ENCODE measurements at places on chromosomes 1 and 21.

DNA sequence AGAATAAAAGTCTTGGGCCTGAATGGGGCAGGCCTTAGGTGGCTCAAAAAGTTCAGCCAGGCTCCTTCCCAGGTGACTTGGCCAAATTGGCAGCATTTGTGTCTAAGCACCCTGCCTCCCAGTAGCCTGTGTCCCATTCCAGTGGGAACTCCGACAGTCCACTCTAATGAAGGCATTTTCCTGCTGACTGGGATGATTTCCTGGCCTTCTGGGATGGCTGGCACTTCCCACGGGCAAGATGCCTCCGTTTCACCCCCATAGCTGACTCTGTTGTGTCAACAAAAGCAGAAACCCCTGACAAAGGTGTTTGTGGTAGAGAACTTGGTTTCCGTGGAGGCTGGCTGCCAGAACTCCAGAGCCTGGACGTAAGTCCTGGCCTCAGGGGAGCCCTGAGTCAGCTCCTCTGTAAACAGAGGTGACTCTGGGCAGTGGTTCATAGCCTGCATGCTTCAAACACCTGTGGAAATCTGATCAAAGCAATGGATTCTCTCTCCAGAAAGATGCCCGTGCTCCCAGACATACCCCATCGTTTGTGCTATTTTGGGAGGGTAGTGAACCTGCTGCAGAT is 36.6 kb downstream of the WNT3A start:
- DNase-seq = no peak

DNA sequence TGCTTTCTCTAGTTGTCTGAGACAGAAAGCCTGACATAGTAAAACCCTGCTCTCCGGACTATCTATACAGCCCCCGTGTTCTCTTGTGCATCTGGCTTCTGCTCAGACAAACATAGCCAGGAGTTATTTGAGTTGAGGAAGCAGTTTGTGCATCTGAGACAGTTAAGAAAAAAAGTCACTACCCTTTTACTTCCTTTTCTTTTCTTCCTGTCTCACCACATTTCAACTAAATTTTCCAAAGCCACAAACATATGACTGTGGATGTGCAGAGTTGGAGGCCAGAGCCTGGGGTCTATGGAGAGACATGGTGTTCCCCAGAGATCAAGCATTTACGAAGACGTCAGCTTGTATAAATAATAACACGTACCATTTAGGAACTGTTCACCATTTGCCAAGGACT is 158.5 kb upstream of the FGGY start:
- peak; percentile 13 for DNase-seq

DNA sequence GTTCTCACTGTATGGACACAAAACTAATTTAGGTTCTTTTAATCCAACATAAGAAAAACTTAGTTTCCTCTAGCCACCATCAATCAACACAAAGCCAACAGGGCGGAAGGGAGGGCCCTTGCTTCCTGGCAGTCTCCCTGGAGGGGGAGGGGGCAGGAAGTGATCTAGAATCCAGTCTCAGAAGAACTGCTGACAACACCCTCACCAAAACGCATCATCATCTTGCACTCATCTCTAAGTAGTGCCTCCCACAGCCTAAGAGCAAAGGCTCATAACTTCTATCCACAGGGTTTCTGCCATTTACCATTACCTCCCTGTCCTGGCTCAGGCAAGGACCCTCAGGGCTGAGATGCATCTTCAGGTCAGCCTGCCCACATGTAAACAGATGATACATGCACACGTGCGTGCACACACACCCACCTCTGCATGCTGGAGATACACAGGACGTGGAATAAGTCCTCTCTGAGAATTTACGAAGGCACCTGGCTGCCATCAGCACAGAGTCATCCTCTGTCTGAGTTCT is 20.5 kb downstream of the HIVEP3 start:
- DNase-seq = peak; percentile 53

DNA sequence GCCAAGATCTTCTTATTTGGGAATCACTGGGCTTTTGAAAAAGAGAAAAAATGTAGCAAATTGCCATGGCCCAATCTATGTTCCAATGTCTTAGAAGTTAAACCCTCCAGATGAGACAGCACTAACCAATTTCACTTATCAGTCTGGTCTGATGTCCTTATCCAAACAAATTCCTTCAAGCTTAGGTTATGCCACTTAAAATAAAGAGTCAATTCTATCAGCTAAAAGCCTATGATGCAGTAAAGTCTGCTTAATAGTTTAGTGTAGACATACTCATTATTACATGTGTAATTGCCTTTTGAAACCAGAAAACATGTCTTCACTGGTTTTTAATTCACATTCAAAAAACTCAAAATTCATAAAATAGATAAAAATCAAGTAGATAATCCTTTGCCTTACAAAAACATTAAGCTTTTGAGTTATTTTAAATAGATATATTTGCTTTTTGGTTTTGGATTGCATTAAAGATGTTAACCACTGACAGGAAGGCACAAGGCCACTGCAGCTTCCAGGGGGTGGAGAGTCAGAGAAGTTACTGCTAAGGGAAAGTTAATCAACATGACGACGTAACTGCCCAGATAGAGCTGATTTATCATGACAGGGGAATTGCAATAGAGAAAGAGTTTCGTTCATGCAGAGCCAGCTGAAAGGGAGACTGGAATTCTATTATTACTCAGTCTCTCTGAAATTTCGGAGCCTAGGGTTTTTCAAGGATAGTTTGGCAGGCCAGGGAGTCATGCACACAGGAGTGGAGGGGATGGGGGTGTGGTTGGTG is 106.1 kb downstream of the MAP3K21 start:
- DNase-seq = no peak

GRCh38 chr1:12031039-12031980 is 12.0 kb downstream of the MIIP start:
- DNase-seq = peak; percentile 29

GRCh38 chr1:237071641-237072420 is 29.8 kb downstream of the RYR2 start:
- no peak for DNase-seq

GRCh38 chr21:38310646-38311485 is 54.1 kb downstream of the KCNJ15 start:
- DNase-seq = peak; percentile 80

DNA sequence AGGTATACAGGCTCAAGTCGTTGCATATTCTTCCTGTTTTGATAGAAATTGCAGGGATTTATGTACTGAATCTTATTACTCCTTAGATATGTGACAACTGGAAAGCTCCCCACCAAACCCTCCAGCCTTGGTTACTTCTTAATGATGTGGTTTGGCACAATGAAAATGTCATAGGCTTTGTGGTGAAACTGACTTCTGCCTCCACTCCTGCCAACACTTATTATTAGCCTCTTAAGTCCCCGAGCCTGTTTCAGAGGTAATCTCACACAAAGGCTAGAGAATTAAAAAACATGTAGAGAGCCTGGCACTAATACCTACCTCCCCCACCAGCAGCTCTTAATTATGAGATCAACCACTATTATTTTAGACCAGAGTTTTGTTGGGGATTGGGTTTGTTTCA is 4.2 kb downstream of the COX20 start:
- no peak for DNase-seq

DNA sequence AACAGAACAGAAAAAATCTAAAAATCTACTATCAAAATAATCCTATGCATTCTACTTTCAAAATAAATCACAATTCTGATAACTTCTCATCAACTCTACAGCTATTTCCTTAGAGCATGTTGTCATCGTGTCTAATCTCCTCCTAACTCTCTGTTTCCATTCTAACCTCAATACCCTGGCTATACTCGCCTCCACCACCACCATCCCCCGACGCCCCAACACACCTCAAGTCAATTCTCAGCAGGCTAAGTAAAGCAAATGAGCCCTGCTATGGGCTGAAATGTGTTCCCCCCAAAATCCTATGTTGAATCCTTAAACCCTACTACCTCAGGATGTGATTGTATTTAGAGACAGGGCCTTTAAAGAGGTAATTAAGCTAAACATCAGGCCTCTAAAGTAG is 34.6 kb downstream of the NRDC start:
- no peak for DNase-seq

DNA sequence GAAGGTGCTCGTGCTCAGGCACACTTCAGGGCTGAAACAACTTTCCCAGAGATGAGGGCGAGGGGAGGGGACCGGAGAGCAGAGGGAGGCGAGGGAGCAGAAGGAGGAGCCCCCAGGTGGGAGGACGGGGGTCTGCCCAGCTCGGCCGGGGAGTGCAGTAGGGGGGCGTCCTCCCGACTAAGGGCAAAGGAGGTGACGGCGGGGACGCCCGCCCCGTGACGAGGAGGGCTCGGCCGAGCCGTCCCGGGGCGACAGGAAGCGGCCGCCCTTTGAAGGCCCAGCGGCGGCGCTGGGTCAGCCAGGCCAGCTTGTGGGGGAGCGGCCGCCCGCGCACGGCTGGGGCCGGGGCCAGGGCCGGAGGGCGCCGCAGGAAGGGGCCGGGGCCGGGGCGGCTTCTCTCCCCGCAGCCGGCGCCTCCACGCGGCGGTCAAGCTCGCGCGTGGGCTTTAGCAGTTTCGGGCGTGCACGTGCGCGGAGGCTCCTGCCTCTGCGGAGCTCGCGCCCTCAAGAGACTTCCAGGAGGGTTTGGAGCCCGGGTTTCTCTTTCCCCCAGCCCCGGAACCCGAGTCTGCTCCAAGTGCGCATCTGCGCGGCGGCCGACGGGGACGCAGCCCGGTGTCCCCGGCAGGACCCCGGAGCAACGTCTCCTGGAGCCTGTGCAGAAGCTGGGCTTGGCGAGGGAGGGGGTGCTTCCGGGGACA is 100.8 kb upstream of the SLC45A1 start:
- no peak for DNase-seq

DNA sequence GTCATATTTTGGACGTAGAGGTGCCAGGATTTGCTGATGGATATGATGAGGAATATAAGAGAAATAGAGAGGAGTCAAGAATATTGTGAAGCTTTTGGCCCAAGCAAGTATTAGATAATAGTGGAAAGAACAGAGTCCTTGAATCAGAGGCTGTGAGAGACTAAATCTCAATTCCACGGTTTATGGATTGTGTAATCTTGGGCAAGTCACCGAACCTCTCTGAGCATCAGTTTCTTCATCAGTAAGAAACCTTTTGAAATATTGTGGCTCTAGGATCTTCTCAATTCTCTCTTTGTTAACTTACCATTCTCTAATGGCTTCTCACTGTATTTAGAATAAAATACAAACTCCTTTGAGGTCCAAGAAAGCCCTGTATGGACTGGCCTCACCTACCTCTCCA is 77.6 kb downstream of the RPS6KA1 start:
- no peak for DNase-seq

DNA sequence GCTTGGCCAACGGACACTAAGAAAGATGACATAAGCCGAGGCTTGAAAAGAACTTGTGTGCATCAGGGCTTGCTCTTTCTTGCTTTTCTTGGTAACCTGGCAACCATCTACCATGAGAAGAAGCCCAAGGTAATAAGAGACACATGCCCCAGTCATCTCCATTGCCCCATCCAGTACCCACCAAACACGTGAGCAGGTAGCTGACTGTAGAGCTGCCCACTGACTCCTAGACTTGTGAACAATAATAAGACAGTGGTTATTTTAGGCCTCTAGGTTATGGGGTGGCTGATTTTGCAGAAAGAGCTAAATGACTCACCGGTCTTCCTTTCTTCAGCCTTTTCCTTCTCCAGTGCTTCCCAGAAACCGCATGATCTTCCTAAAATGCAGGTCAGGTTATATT is 105.0 kb upstream of the JUN start:
- DNase-seq = peak; percentile 45

DNA sequence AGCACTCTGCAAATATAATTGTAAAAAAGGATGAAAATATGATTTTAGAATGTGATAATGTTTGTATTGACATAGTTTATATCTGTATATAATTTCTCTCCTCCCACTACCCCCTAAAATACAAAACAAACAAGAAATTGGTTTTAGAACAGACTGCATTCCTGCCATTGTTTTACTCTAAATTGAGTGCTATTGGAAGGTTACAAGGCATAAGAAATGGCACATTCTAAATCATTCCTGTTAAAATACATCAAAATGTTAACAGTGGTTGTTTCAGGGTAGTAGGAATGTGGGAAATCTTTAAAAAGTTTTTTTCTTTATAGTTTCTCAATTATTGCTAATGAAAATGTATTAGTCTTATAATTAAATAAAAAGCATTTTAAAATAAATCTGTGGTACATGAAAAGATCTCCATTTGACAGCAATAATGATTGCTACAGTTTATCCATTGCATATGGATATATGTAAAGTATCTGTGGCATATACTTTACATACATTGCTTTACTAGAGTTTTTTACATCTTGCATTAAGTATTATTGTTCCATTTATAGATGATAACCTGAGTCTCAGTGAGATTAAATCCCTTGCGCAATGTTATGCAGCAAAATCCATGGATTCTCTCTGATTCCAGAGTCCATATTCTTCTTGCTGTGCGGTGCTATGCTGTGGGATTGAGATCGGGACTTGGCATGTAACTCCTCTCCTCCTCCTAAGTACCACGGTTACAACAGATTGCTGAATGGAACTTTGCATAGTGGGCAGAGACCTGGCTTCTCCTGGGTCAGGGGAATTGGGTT is 319.8 kb downstream of the LMO4 start:
- no peak for DNase-seq

GRCh38 chr1:175887981-175888428 is 144.6 kb upstream of the TNR start:
- DNase-seq = peak; percentile 7

GRCh38 chr1:156750191-156750672 is 1.2 kb downstream of the HDGF start:
- peak; percentile 78 for DNase-seq

DNA sequence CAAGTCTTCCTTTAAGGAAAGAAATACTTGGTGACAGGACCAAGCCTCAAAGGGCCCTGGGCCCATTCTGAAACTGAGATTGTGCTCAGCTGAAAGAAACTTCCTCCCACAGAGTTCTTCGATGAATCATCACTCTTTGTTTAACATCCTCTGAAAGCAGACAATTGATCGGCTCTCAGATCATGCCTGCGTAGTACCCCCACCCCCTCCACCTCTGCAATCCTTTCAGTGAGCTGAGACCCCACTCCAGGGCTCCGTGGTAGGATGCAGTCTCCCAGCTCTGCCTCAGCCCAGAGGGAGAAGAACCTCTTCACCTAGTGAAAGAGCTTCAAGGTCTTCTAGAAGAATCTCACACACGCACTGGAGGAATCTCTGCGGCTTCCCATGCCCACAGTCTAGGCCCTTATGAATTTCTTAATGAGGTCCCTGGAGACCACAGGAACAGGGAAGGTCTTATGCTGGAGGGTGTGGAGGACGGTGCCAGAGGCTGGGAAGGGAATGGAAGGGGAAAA is 104.9 kb upstream of the SOD1 start:
- peak; percentile 11 for DNase-seq

DNA sequence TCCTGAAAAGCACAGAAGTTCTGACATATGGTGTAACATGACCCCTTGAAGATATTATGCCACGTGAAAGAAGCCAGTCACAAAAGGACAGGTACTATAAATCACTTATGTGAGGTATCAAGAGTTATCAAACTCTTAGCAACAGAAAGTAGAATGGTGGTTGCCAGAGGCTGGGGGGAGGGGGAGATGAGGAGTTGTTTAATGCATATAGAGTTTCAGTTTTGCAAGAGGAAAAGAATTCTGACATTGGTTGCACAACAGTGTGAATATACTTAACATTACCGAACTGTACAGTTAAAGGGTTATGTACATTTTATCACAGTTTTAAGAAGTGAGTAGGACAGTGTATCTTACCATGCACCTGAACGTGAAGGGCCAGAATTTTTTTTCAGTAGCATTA is 80.0 kb downstream of the USP25 start:
- peak; percentile 38 for DNase-seq

Data from foreskin fibroblast (primary cell).